BJ (cell line): ENCODE measurements at places on chromosomes 4 and X.

GRCh38 chr4:113822555-113823290, 61.2 kb upstream of the CAMK2D start:
- no peak for DNase-seq

DNA sequence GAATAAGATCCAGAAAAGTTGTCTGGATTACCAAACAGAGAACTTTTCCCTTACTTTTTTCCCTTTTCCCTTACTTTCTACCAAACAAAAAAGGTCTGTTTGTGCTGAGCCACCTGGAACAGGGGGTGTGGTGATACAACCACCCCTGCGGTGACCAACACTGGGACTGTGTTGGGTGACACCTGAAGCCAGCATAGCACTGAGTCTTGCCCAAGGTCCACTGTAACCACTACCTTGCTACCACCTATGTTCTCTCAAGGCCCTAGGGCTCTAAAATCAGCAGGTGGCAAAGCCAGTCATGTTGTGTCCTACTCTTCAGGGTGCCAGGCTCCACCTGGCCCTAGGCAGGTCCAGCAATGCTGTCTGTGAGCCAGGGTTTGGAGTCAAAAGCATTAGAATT, 22.8 kb upstream of the UNC5C start:
- DNase-seq = no peak

DNA sequence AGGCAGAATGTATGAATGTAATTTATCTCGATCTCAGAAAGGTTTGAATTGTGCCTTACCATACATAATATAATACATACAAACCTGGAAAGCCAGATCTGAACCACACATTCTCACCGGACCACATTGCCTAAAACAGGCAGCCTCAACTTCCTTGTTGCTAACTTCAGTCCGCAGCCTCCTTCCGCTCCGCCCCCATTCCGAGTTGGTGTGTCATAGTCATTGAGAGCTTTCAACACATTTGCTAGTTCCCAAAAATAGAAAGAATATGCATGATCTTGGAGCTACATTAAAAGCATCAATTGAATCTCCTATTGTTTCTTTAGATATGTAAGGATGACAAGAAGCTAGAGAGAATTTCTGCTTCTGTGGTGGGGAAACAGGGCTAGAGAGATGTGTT, 127.2 kb downstream of the ARHGEF9 start:
- DNase-seq = peak; percentile 31

GRCh38 chr4:101157415-101158133, 189.8 kb downstream of the PPP3CA start:
- no peak for DNase-seq

- DNase-seq = no peak
Observed at GRCh38 chrX:132710656-132711155, 221.9 kb upstream of the MBNL3 start.

DNA sequence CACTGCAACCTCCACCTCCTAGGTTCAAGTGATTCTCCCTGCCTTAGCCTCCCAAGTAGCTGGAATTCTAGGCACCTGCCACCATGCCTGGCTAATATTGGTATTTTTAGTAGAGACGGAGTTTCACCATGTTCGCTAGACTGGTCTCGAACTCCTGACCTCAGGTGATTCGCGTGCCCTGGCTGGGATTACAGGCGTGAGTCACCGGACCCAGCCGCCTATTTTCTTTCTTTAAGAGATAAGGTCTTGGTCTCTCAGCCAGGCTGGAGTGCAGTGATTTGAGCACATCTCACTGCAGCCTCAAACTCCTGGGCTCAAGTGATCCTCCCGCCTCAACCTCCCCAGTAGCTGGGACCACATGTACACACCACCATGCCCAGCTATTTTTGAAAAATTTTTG, 166.5 kb downstream of the DHRSX start:
- no peak for DNase-seq

DNA sequence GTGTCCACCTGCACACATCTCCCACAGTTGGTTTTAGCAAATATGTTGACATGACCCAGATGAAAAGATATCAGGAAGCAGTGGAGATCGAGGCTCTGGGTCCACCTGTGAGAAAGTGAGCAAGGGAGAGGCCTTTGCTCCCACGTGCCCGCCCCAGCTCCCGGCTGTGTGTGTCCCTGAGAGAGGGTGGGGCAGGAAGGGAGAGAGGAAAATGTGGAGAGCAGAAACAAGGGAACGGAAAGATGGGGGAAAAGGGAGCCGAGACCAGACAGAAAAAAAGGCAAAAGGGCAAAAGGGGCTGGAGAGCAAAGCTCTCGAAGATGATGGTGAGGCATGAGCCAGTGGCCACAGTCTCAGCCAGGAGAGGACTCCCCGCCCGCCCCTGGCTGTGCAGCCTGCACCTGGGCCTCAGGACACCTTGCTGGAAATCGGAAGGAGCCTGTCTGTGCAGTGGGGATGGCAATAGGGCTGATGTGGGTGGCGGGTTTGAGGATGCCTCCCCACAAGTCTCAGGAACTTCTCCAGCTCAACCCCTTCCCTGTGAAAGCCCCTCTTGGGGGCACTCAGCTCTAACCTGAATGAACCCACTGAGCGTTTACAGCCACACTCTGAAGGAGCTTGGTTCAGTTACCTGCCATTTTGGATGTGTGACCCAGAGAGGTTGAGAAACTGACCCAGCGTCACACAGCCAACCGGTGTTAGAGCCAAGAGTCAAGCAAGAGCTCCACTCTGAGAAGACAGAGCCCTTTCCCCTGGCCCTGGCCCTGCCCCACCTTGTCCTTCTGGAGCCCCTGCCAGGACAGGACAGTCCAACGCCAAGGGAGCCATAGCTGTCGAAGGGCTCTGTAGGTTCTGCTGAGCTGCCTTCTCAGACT, 20.3 kb upstream of the MSX1 start:
- no peak for DNase-seq

DNA sequence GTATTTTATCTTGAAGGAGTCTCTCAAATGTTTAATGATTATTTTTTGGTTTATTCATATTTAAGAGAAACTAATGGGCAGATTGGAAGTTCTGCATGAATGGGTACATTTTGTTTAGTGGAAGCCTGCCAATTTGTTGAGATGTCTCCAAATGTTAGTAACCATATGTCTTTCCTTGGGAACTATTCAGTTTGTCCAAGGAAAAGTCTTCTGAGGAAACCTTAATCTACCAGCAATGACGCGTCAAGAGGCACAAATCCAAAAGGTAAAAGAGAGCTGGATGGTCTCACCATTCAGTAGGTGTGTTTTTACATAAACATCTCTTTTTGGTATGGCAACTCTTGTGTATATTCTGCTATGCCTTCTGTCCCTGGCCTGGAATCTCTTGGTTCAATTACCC, 37.4 kb upstream of the NDST3 start:
- no peak for DNase-seq

GRCh38 chrX:124239911-124240310, 92.5 kb upstream of the TEX13D start:
- no peak for DNase-seq

GRCh38 chrX:69146739-69147138, 18.5 kb downstream of the PJA1 start:
- DNase-seq = no peak

DNA sequence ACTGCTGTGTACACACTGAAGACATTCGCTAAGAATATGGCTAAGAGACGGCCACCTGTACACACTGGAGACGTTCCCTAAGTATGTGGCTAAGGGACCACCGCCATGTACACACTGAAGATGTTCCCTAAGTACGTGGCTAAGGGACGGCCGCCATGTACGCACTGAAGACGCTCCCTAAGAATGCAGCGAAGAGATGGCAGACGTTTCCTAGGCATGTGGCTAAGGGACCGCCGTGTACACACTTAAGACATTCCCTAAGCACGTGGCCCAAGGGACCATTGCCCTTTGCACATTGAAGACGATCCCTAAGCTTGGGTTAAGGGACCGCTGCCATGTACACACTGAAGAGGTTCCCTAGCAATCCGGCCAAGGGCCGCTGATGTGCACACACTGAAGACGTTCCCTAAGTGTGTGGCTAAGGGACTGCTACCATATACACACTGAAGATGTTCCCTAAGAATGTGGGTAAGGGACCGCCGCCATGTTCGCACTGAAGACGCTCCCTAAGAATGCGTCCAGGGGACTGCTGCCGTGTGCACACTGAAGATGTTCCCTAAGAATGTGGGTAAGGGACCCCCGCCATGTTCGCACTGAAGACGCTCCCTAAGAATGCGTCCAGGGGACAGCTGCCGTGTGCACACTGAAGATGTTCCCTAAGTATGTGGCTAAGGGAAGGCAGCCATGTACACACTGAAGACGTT, 36.7 kb downstream of the DHRSX start:
- DNase-seq = no peak

- DNase-seq = peak; percentile 38
Observed at GRCh38 chr4:78864405-78865024, 74.7 kb downstream of the PAQR3 start.

GRCh38 chrX:3435057-3435456, 88.6 kb upstream of the MXRA5 start:
- no peak for DNase-seq

- no peak for DNase-seq
Observed at GRCh38 chr4:54099287-54099747, 646 bp upstream of the GSX2 start.

DNA sequence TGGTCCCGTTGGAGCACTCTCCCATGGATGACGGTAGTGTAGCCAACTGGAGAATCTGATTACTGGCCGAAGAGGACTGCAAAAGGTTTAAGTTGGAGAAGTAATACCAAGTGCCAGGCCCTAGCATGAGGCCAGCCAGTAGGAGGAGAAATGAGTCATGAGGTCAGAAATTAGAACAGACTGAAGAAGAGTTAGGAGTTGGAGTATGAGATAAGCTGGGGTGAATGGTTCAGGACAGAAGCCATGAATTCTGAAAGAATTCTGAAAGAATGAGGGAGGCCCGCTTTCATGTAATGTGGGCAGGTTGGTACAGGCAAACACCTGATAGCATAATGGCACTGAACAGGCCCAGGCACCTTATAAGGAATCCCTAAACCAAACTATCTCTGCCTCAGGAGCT, 18.4 kb upstream of the STK26 start:
- DNase-seq = no peak

DNA sequence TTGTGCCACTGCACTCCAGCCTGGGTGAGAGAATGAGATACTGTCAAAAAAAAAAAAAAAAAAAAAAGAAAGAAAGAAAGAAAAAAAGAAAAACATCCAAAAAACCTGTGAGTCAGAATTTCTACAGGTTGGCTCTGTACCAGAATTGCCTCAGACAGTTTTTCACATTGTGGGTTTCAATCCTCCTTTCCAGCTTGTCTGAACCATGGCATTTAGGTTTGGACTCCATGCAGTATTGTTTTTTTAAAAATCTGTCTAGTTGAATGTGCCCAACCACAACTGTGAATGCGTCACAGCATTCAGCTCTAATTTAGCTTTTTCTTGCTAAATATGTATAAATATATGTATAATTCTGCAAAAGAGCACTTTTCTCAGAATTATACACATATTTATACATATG, 31.4 kb upstream of the ARSH start:
- DNase-seq = no peak

- no peak for DNase-seq
Observed at GRCh38 chrX:120000490-120001246, 57.1 kb upstream of the NKAP start.

GRCh38 chr4:39718366-39719323, 20.7 kb downstream of the UBE2K start:
- DNase-seq = no peak

DNA sequence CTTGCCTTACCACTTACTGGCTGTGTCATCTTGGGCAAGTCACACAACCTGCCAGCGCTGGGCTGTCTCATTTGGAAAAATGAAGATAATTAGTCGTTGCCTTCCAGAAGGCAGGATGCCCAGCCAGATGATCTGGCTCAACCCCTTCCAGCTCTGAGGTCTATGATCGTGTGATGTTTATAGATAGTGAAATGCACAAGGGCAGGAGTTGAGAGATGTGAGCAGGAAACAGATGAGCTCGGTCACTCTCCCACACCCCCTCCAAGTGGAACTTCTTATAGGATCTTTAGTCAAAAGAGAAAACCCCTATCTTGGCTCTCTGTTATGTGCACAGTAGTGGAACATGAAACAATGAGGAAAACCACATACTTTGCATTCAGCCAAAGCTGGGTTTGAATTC, 336.8 kb upstream of the PPARGC1A start:
- no peak for DNase-seq

DNA sequence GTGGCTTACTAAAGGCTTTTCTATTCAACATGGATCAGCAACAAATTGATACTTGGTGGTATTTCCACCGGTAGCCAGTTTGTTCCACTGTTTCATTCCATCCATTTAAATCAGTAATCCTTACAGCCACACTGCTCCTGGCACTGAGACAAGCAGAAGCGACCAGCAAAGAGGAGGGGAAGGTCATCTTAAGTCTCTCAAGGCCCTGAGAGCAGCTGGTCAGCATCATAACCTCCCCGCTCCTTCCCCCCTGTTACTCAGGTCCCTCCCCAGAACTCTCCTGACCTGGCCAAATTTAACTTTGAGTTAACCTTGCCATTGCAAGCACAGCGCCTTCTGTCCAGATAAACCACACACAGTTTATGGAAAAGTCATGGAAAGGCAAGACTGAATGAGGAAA, 331.3 kb upstream of the KLF3 start:
- DNase-seq = no peak

DNA sequence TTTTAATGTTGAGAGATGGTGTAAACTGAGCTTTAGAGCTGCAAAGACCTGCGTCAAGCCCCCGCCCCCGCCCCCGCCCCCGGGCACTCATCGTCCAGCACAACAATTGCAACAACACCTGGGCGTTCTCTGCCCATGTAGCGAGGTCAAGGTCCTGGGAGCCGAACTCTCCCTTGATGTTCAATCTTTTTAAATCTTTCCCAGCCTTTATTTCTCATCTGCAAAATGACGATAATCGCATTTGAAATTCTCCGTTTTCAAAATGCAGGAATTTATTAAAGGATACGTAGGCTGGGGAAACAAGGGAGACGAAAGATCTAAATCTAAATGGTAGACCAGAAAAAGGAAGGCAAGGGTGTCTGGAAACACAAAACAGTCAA, 648 bp upstream of the MSMO1 start:
- no peak for DNase-seq

- DNase-seq = no peak
Observed at GRCh38 chr4:103400405-103400804, 202.3 kb upstream of the CENPE start.

DNA sequence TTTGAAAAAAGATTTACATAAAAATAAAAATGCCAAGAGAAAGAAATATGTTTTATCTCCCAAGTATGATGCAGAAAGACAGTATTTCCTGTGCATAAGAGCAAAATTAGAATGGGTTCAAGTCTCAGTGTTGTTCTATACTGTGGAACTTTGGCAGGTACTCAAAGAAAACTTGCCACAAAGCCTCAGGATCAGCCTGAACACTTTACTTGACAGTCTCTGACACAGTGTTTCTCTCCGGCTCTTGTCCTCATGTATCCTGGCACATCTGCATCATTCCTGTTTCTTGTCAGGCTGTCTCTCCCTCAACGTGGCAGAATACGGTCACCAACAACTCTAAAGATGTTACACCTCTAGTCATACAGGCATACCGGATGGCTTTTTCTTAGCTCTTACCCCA, 273.7 kb downstream of the ARHGAP24 start:
- no peak for DNase-seq

GRCh38 chrX:105502336-105502735, 281.8 kb upstream of the TEX13A start:
- DNase-seq = no peak
